ENCODE measurements at places on chromosomes 4 and X.

- no peak for DNase-seq
Measured at GRCh38 chr4:98794565-98795205, 134.2 kb downstream of the EIF4E start.

DNA sequence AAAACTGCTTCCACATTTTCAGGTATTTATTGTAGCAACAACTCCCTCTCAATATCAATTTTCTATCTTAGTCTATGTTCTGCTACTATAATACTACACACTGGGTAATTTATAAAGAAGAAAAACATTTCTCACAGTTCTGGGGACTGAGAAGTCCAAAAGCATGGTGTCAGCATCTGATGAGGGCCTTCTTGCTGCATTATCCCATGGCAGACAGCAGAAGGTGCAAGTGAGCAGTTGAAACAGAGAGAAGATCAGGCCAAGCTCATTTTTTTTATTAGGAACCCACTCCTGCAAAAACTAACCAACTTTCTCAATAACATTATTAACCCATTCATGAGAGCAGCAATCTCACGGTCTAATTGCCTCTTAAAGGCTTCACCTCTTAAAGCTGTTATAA is 376.0 kb downstream of the RAB28 start:
- DNase-seq = no peak

- DNase-seq = peak; percentile 56
Measured at GRCh38 chrX:9393571-9393970, 71.3 kb upstream of the TBL1X start.

- peak; percentile 60 for DNase-seq
Measured at GRCh38 chr4:140152013-140152703, 1.8 kb downstream of the MAML3 start.

DNA sequence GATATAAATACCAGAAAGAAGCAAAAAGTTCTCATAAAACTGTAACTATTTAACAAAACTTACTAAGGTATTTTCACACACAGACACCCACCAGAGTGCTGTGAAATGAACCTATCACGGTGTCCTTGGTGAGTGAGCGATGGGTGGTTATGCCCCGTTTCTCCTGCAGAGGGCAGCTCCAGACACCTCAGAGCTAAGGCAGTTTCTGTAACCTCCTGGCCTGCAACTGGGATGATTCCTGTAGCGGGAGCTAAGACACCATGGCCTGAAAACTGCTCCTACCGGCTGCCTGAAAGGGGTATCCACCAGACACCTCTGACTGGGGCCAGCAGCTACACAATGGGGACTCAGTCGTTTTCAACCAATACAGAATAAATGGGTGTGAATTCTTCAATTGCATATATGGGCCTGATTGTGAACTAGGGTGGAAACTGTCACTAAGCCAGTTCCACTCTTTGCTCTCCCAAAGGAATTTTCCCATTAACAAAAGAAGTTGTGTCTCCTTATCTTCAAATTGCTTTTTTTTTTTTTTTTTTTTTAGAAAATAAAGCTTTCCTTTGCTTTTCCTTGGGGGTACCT is 2375.8 kb upstream of the TENM3 start:
- peak; percentile 77 for DNase-seq

DNA sequence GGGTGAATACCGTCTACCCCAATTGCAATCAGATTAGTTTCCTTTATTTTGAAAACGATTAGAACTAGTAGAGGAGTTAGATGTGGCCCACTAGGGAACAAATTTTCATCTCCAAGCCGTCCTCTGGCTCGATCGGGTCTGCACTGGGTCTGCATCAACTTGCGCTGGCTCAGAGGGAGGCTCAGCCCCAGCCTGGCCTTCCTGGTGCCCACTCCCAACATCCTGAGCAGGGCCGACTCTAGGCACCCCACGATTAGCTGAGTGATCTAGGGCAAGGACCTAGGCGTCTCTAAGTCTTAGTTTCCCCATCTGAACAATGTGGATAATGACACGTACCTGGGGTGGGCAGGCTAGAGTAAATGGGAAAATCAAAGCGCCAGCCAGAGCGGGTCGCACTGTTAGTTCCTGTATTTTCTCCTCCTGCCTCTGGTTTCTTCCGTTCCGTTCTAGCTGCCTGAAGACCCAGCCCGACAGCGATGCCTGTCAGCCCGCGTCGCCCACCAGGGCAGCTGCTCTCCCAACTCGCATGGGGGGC is 7.7 kb upstream of the HAND2 start:
- DNase-seq = no peak

DNA sequence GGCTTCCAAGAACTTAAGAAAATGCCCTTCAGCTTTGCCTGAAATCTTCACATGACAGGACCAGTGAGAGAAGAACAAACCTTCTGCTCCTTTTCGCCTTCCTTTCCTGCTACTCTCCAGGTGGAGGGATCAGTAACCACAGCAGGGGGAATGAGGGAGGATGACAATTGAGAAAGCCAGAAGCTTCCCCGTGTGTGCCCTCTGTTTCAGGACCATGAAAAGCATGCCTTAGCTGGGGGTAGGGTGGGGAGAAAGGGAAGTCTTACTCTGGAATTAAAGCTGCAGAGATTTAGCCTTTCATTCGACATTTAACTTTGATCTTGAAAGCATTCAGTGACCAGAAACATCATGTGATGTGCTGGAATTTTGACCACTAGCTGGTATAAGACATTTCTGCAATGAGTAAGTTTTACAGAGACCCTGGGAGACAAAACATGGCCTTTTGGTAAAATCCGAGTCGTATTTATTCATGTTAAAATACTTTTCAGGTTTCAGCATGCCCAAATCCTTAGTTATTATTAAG is 10.6 kb upstream of the PUDP start:
- DNase-seq = no peak

DNA sequence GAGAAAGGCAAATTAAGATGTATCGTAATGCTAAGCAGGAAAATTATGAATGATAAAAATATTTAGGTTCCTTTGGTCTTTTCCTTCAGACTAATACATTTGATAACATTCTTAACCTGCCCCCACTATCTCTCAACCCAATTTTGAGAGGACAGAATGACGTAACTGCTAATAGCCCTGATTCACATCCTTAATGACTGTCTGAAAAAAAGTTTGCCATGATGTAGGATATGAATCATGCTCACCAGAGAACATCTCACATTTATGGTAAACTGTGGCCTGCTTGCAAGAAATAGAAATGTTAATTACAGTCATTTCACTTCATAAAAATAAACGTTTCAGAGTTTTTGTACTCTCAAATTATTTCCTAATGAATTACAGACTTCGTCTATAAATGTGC is 128.0 kb upstream of the VEGFC start:
- no peak for DNase-seq

- DNase-seq = peak; percentile 67
Measured at GRCh38 chr4:15438939-15439524, 11.2 kb downstream of the C1QTNF7 start.

DNA sequence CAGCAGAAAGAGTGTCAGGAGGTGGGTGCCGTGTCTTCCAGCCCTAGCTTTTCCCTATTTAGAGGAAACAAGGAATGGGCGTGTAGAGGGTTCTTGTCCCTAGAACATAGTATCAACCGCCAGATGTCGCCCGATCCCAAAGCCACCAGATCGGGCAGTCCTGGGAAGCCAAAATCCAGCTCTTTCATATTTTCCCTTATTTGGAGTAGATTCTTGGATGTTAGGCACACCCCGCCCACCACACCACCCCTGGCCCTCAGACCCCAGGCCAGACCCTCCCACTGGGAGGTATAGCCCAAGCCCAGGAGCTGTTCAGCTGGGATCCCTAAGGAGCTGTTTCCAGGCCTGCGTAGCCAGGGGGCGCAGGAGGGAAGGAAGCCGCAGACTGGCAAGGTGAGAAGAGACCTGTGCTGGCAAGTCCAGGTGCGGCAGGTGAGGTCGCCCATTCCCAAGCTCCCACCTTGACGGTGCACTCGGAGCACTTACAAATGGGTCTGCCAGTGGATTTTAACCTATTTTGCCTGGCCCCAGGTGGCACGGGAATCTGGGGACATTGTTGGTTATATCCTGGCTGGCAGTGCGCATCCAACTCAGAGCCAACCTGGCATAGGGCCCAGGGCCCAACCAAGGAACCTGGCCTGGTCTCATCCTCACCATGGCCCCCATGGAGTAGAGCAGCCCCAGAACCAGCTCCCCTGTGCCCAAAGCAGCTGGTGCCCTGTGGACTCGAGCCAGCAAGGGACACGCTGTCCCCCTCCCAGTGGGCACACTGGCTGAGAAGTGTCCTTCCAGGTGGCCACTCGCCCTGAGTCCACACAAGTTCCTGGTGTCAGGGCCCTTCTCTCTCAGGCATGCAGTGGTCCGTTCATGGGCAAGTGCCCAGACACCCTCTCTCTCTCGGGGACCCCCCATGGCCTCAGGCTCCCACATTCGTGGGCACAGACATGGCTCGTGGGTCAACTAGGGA is 811 bp downstream of the FLNA start:
- DNase-seq = peak; percentile 22
